ENCODE measurements at places on chromosomes 7 and 10. TPM values are rescaled to one million over a fixed set of nuclear protein-coding genes. Genes with fewer than 3 reads are reported as not detected.

DNA sequence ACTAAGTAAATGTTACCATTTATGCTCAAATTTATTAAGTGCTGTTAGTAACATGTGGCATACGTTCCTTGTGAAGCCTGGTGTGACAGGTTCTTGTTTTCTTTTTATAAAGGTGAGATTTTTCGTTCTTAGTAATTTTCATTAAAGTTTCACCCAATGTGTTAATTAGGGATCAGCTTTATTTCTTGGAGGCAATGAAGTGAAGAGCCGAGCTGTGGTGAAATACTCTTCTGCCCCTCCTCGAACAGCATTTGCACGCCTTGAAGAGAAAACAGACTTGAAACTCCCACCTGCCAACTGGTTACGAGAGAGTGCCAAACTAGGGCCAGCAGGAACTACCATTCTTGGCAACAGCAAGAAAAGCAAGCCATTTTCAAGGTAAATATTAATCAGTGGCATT is 1.5 kb downstream of the EDRF1 start:
- peak overlapping the region; percentile 97 for H3K4me3 ChIP-seq
- no peak for DNase-seq

- peaks cover 70% of the 10 kb centered on the region for H3K4me1 ChIP-seq
- no peak overlapping the region for H3K4me3 ChIP-seq
- H3K27ac ChIP-seq: peak overlapping the region; percentile 8
- DNase-seq: no peak
These were observed 164.3 kb upstream of the SVIL start for GRCh38 chr10:29798921-29799690.

DNA sequence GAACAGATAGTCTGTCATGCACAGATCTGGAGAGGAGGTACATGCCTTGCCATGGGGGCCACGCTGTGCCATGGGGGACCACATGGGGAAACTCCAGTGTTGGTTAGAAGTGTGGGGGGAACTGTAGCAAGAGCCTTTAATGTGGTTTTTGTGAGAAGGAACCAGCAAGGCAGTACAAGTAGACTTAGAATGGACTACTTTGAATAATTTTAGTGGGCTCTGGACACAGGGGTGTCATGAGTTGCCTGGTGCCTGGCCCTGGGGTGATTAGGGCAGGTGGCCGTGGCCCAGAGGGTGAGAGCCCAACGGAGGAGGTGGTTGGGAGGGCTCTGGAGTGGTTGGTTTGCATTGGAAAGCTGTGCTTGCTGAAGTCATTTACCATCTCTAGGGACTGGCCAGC is 77.2 kb downstream of the CXCL12 start:
- no peak overlapping the region for H3K4me3 ChIP-seq
- H3K4me1 ChIP-seq: peaks cover 34% of the 10 kb centered on the region

DNA sequence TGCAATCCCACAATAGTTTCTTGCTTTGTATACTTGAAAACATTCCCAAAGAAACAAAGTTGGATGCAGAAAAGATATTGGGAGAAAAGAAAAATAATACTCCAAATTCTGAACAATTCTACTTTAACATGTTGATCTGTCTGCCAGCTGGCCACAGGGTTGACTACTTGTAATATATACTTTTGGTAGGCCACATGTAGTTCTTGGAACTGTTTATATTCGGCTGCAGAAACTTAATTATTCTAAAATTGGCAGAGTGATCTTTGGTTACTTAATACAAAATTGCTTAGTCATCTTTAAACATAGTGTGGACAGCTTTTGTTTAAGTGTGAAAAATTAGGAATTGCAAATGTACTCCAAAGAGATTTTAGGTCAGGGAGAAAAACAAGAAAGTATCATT is 76.0 kb downstream of the CALD1 start:
- peaks cover 96% of the 10 kb centered on the region for H3K4me1 ChIP-seq
- H3K4me3 ChIP-seq: peak overlapping the region; percentile 72
- peak overlapping the region; percentile 81 for H3K27ac ChIP-seq
- peaks cover 15% of the 10 kb centered on the region for H3K27me3 ChIP-seq
- no peak for DNase-seq

Gene OTUD1
- total RNA-seq: 4.2 TPM

- H3K4me3 ChIP-seq: no peak overlapping the region
- no peak for DNase-seq
- H3K27me3 ChIP-seq: peaks cover 12% of the 10 kb centered on the region
- H3K4me1 ChIP-seq: peaks cover 6% of the 10 kb centered on the region
- no peak overlapping the region for H3K27ac ChIP-seq
These were observed 243.0 kb upstream of the GLI3 start for GRCh38 chr7:42479816-42480633.

DNA sequence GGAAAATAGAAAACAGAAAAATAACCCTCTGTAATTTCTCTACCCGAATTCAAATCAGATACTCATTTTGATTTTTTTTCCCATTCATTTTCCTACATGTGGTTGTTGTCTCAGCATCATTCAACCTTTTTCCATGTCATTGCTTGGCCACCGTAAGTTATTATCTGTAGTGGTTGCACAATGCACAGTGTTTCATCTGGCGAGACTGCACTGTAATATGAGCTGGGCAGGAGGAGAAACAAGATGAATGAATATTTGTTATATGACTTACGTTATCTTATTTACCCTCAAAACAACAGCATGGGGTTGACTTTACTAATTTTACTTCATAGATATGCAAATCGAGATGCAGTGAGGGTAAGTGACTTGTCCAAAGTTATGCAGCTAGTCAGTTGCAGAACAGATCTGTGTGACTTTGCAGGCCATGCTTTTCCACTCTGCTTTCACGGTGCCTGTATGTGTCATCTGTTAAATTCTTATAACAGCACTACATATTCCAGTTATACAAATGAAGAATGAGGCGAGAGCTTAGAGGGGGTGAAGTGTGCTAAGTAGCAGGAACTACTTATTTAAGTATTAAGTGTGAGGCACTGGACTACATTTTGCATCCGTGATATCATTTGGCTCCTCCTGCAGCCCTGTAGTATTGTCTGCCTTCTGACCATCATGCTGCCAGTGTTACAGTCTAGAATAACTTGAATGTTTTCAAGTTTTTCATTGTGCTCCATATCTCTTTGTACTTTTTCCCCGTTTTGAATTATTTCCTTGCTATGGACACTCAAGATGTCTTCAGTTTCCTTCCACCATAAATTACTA is 56.7 kb downstream of the ZMYND11 start:
- H3K4me3 ChIP-seq: peak overlapping the region; percentile 14
- DNase-seq: peak; percentile 68
- H3K4me1 ChIP-seq: peaks cover 56% of the 10 kb centered on the region
- no peaks in the 10 kb centered on the region for H3K27me3 ChIP-seq
- H3K36me3 ChIP-seq: peaks cover 9% of the 10 kb centered on the region
- peak overlapping the region; percentile 46 for H3K27ac ChIP-seq

Gene CCSER2
- 37.8 TPM for total RNA-seq

GRCh38 chr7:149216402-149216801 is 21.1 kb downstream of the ZNF282 start:
- H3K27me3 ChIP-seq: peaks cover 3% of the 10 kb centered on the region
- DNase-seq: no peak
- no peak overlapping the region for H3K27ac ChIP-seq
- peaks cover 67% of the 10 kb centered on the region for H3K36me3 ChIP-seq

Gene C10orf90
- total RNA-seq: not detected

- no peak overlapping the region for H3K4me3 ChIP-seq
- no peak for DNase-seq
- H3K4me1 ChIP-seq: peaks cover 11% of the 10 kb centered on the region
- no peaks in the 10 kb centered on the region for H3K27me3 ChIP-seq
- H3K36me3 ChIP-seq: peaks cover 11% of the 10 kb centered on the region
These were observed 692.0 kb downstream of the PHTF2 start for GRCh38 chr7:78490524-78490923.

GRCh38 chr7:139081584-139081983 is 27.9 kb downstream of the ZC3HAV1 start:
- no peak overlapping the region for H3K4me3 ChIP-seq
- no peaks in the 10 kb centered on the region for H3K27me3 ChIP-seq
- no peak for DNase-seq
- no peak overlapping the region for H3K27ac ChIP-seq
- H3K36me3 ChIP-seq: peaks cover 37% of the 10 kb centered on the region

Gene PON3
- total RNA-seq: not detected

DNA sequence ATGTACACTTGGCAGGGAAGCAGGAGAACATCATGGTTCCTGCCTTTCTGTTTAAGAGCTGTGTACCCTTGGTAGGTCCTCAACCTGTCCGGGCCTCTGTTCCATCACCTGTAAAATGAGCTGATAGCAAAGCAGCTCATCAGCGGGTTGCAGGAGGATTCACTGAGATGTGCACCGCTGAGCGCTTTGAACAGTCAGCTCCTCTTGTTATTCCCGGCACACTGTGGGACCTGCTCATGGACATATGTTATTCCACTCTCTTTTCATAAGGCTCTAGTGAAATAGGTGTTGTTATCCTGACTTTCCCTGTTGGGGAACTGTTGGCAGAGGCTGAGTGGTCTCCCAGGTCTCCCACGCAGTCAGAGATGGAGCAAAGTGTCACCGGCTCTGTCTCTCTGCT is 497.5 kb upstream of the ZMIZ1 start:
- H3K4me3 ChIP-seq: no peak overlapping the region
- no peaks in the 10 kb centered on the region for H3K36me3 ChIP-seq
- H3K27me3 ChIP-seq: peaks cover 53% of the 10 kb centered on the region
- no peak for DNase-seq

Gene TYW1B
- 4.6 TPM for total RNA-seq

GRCh38 chr7:158979023-158979529 is 122.7 kb downstream of the DYNC2I1 start:
- peaks cover 2% of the 10 kb centered on the region for H3K27me3 ChIP-seq
- no peak overlapping the region for H3K27ac ChIP-seq
- no peak for DNase-seq

GRCh38 chr7:2876031-2876731 is 32.1 kb upstream of the GNA12 start:
- no peak overlapping the region for H3K27ac ChIP-seq
- peaks cover 2% of the 10 kb centered on the region for H3K27me3 ChIP-seq
- DNase-seq: no peak
- H3K36me3 ChIP-seq: no peaks in the 10 kb centered on the region
- H3K4me1 ChIP-seq: peaks cover 26% of the 10 kb centered on the region
- H3K4me3 ChIP-seq: no peak overlapping the region

- H3K4me3 ChIP-seq: no peak overlapping the region
- peaks cover 15% of the 10 kb centered on the region for H3K4me1 ChIP-seq
- no peak for DNase-seq
- H3K27me3 ChIP-seq: peaks cover 1% of the 10 kb centered on the region
- no peak overlapping the region for H3K27ac ChIP-seq
- H3K36me3 ChIP-seq: peaks cover 5% of the 10 kb centered on the region
These were observed 99.1 kb downstream of the CCDC71L start for GRCh38 chr7:106561666-106562411.

- H3K27ac ChIP-seq: no peak overlapping the region
- no peak for DNase-seq
- H3K4me3 ChIP-seq: no peak overlapping the region
- no peaks in the 10 kb centered on the region for H3K27me3 ChIP-seq
- H3K36me3 ChIP-seq: peaks cover 4% of the 10 kb centered on the region
These were observed 188.9 kb upstream of the MALRD1 start for GRCh38 chr10:18859659-18860058.

DNA sequence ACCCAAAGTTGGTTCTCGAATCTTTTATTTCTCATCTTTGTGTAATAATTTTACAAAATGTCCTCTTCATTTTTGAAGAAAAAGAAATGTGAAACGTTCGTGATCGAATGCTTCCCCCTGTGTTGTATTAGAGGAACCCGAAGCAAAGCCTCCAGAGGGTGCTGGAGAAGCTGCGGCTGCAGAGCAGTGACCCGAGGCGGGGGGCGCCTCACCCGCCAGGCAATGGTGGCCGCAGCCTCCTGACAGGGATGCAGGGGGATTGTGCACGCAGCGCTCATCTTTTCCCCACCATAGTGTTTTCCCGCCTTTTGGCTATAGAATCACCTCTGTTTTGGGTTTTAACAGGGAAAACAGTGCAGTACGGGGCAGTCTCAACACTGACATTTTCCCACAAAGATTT is 307.5 kb upstream of the ANKRD30A start:
- H3K27ac ChIP-seq: no peak overlapping the region
- no peak overlapping the region for H3K4me3 ChIP-seq
- DNase-seq: no peak
- H3K4me1 ChIP-seq: no peaks in the 10 kb centered on the region

DNA sequence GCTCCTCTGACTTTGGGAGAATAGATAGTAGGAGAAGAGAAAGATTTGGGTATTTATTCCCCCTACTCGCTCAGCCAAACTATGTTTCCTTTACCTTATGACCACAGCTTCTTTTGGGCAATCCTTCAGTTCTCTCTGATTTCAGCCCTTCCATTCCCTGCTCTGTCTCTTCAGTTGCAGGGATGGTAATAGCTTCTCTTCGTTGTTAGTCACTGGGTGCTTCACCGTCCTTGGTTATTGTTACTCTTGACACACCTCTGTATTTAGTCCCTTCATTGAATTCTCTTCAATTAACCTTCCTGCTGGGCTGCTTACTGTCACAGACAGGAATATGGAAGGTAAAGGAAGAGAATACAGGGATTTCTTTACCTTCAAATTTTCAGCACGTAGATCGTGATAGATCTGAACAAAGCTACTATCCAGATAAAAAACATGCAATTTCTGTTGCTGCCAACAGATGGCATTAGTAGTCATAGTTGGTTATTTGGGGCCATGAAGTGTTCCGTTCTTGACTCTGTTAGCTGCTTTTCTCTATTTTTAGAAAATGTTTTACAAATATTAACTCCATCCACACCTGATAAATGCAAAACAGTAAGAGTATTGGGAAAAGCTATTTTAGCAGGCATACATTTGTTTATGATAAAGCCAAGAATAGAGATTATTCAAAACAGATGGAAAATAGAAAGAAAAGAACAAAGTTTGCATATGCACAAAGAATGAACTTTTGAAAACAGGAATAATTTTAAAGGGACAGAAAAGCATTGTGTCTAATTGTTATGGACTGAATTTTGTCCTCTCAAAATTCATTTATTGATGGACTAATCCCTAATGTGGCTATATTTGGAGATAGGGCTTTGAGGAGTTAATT is 14.0 kb upstream of the PTTG1IP2 start:
- no peaks in the 10 kb centered on the region for H3K36me3 ChIP-seq
- H3K4me1 ChIP-seq: peaks cover 13% of the 10 kb centered on the region

DNA sequence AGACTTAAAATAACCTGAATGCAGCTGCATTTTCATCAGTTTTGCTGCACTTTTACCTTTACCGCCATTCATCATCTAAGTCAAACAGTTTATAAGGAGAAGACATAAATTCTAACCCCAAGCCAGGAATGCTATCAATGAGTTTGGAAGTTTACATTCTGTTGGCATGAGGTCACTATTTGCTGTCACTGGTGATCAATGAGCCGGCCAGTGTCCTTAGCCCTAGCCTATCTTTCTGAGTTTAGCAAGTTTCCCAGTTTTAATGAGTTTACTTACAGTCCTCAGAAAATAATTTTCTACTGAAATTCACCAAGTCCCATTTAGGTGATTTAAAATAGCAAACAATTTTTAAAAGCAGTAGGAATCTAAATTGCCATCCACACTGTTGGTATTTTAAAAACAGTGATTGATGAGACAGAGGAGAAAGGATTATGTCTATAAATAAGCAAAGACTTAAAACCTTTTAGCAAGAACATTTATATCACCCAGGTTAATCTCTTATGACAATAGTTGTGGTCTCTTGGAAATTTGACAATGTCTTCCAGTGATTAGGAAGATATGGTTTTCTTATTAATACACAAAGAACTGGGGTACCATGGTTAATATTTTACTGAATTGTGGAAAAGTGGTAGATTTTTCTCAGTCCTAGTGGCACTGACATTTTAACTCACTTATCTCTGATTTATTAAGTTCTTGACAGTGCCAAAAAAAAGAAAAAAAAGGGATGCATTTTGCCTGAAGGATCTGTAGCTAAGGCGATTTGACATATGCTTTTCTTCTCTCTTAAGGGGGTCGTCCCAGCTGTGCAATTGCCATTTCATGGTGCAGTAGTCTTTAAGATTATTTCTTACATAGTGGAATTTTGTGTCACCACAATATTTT is 443.4 kb upstream of the ANKRD30A start:
- no peaks in the 10 kb centered on the region for H3K27me3 ChIP-seq
- H3K27ac ChIP-seq: no peak overlapping the region
- no peak for DNase-seq
- no peaks in the 10 kb centered on the region for H3K36me3 ChIP-seq

Data from HFFc6 (cell line).